ENCODE measurements at places on chromosomes 2 and 18.

DNA sequence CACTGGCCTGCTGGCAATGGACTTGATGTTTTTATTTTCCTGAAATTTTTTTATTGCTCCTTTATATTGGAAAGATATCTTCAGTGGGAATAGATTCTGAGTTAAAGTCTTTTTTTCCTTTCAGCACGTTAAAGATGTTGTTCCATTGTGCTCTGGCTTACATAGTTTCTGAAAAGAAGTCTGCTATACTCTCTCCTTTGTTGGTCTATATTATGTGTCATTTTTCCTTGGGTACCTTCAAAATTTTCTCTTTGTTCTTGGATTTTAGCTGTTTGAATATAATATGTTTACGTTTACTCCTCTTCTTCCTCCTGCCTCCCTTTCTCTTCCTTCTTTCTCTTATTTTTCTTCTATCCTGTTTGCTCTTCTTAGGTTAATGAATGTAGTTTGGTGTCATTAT is 105.5 kb downstream of the CAPN13 start:
- no peak for DNase-seq

- DNase-seq = no peak
These were observed 23.7 kb downstream of the FN1 start for GRCh38 chr2:215411941-215412743.

DNA sequence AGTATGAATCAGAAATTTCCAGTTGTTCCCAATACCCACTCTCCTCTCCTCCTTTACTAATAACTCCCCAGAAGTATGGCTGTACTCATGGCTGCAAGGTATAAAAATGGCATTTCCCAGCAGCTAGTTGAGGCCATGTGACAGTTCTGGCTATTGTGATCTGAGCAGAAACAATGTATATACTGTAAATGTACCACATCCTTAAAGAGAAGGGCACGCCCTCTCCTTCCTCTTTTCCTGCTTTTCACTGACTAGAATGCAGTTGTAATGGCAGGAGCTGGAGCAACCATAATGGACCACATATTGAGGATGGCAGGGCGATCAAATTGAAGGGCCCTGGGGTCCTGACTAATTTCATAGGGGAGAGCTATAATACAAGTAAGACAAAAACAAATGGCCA is 211.2 kb downstream of the TNS1 start:
- DNase-seq = no peak

- DNase-seq = no peak
These were observed 49.3 kb downstream of the UXS1 start for GRCh38 chr2:106144621-106145331.

DNA sequence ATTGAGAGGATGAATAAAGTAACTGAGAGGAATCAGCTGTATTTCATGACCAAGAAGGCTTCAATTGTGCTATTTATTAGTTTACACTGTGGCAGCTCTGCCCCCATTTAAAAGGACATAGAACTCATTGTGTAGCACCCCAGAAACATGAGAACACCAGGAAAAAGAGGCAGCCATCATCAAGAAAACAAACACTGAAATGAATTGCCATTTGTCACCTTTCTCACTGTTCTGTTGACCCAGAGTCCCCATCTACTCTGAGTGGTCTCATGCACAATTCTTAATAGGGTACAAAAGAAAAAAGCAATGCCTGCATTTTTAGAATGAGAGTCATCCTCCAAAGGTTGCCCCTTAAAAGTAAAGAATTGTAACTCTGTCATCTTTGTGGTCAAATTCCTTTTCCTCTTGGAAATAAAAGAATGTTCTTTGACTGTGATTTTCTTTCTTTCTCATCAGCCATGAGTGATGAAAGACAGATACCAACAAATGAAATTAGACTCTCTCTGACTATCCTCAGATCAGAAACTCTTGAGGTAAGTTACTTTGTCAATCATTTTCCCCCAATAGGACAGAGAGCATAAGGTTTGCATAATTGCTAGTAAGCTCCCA is 1941.9 kb upstream of the PIK3C3 start:
- no peak for DNase-seq

DNA sequence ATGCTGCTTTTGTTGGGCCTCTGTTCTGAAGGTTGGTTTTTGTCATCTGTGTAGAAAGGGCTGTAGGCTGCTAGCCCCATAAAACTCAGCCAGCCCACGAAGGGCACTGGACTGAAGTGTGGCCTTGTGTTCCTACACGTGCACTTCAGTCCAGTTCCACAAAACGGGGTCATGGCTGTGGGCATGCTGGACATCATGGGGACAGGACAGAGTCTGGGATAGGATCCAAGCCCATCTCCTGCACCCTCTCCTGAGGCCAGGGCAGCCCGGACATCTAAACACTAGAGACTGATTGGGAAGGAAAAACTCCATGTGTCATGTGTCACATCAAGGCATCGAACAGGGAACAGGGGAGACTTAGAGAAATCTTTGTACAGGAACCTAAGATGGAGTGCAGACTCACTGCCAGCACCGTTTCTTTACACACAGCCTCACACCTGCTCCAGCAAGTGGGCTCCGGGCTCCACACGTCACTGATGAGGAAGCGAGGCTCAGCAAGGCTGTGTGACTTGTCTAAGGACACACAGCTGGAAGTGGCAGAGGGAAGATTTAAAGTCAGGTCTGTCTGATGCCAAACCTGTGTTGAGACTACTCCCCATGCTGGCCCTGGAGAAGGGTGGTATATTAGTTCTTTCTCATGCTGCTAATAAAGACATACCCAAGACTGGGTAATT is 74.8 kb upstream of the BCL2L11 start:
- no peak for DNase-seq

DNA sequence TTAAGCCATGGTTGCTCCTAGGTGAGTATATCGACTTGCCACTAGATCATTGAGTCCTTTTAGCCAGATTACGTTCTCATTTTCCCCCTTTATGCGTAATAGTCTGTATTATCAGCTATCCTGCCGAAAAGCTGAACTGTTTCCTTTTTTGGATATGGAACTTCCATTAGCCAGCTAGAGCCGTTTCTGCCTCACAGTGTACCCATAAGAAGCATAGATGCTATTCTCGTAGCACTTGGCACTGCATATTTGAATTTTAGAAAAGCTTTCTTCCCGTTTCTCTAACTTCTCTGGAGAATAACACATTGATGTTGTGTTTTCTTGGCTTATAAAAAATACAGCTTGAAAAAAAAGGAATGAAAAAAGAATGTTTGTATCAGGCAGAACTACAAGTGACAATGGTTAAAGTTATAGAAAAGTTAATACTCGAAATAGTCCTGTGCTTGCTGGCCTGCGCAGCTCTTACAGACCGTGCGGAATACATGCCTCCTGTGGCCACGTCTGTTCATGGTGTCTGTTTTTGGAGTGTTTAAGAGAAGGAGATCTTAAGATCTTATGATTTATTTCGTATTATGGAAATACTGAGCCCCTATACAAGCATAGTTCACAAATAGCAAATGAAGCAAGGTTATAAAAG is 710 bp downstream of the DUSP19 start:
- no peak for DNase-seq

GRCh38 chr2:98142106-98142791 is 55.3 kb downstream of the VWA3B start:
- no peak for DNase-seq

GRCh38 chr2:137924019-137924418 is 40.3 kb upstream of the HNMT start:
- no peak for DNase-seq

DNA sequence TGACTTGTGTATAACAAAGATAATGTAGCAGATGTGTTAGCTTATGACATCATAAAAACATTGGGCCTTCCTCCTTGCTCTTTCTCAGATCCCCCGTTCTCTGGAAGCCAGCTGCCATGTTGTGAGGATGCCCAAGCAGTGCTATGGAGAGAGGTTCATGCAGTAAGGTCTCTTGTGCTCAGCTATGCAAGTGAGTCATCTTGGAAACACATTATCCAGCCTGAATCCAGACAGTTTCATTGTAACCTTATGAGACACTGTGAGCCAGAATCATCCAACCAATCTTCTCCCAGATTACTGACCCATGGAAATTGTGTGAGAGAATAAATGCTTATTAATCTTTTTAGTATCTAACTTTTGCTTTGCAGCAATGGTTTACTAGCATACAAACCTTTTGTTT is 60.8 kb downstream of the ST6GAL2 start:
- DNase-seq = no peak

GRCh38 chr2:45680351-45680967 is 29.0 kb downstream of the PRKCE start:
- no peak for DNase-seq

DNA sequence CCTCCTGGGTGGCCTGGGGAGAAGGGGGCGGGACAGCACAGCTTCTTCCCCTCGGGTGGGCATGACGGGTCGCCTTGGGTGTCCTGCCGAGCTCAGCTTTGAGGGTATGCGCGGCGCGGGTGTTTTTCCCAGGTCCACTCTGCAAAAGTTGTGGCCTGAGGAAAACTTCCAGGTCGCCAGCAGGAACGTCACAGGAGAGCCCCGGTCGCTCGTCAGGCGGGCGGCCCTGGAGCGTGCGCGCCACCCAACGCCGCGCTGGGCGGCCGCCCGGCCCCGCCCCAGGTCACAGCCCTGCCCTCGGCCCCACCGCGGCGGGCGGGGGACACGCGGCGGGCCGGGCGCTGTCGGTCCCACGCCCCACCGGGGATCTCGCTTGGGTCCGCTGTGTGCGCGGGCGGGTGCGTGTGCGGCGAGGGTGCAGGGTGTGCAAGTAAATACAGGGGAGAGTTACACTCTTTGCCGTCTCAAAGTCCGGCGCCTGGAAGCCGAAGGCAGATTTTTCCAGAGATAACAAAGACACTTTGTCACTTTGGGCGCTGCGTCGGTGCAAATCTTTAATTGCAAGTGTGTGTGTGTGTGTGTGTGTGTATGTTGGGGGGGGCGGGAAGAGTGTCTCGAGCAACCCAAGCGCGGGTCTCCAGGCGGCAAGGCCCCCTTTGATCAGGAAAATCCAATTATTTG is 616 bp upstream of the SP5 start:
- peak; percentile 40 for DNase-seq

DNA sequence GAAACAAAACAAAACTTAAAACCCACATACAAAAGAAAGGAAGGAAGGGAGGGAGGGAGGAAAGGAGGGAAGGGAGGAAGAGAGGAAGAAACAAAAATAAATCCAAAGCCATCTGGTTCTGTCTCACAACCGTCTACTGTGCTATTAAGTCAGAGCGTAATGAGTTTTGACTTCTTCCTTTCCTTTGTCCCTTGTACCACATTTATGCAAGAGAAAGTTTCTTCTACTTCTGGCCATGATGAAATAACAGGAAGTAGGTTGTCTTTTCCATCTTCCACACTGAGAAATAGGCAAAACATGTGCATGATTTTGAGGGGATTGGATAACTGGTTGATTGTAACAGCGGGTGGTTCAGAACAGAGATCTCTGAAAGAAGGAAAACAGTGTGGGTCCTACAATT is 121.4 kb downstream of the CTAGE1 start:
- no peak for DNase-seq

DNA sequence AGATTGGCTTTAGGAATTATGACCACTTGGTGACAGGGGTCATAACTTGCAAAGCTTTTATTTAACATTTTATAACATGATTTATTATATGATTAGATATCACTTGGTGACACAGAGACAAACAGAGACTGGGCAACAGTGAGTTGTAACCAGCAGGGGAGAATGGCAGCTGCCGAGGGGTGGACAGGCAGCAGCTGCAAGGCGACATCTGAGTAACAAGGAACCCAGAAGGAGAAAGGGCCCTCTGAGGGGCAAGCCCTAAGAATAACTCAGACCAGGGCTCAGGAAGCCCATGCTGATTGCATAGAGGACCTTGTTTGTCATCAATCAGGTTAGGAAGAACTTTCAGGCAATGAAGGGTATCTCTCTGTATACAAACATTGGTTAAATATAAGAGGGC is 339.9 kb upstream of the SOX11 start:
- no peak for DNase-seq

DNA sequence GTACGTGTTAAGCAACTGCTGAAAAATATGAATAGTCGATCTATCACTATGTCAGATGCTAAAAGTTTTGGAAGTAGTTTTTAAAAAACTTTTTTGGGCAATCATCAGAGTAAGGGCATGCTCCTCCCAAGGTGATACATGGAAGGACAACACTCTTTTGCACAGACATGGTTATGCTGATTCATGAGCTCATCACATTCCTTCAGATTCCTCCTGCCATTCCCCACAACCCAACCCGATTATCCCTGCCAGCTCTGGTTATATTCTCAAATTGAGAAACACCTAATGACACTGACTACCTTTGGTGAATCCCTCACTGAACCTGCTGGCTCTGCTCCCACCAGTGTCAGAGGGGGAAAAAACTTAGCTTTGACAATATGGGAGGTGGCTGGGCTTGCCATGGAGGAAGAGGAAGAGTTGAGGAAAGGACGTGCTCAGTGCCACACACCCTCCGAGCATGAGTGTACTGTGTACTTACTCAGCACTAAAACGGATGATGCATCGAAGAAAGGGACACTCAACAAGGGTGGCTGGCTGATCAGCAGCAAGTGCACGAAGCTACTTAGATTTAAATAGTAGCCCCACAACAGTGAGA is 83.9 kb upstream of the RNU4ATAC start:
- no peak for DNase-seq

- DNase-seq = no peak
These were observed 81.8 kb upstream of the HPCAL1 start for GRCh38 chr2:10220902-10221391.

DNA sequence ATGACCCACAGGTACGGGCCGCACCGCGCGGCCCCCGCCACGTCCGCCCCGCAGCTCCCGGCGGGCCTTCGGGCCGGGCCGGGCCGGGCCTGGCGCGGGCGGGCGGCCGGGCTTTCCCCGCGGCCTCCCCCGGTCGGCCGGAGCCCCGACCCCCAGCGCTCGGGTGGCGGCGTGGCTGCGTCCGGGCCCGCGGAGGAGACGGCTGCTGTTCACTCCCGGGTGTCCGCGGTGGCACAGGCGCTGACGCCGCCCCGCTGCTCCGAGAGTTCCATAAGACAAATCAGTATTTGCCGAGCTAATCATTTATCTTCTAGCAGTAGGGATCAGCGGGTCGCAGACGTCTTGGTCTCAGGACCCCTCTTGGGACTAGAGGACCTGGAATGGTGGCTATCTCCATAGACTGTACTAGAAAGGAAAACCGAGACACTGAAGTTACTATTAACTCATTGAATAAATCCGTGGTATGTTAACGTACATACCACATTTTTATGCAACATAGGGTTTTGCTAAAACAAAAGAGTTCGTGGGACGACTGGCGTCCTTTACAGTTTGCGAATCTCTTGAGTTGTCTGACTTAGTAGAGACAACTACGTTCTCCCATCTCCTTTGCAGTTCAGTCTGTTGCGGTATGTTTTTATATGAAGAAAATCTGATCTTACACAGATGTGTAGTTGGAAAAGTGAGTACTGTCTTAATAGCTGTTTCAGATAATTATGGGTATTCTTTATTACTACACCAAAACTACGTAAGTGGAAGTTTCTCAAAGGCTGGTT is 500 bp downstream of the LIMS1 start:
- peak; percentile 60 for DNase-seq

DNA sequence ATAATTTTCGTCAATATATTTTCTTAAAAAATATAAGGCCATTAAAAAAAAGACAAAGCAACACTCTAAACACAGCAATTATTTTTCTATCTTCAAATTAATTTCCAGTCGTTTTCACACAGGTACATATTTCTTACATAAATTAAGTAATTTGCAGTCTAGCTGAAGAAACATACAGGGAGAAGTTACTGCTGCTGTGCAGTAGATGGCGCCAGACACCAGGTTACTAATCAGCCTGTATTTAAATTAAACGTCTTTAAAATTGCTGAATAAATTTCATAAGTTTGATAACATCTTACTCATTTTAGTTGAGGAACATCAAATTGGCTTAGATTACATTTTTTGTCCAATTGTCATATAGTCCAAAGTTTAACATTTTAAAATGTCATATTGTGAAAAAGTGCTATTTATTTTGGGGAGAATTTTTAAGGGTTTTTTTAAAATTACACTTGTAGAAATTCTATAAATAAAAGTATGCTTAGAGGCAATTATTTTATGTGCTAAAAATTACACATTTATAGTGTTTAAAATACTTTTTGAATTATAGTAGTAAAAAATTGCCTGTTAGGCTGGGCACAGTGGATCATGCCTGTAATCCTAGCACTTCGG is 88.4 kb downstream of the PMAIP1 start:
- DNase-seq = peak; percentile 36
